ENCODE measurements at places on chromosomes 3 and 15.

DNA sequence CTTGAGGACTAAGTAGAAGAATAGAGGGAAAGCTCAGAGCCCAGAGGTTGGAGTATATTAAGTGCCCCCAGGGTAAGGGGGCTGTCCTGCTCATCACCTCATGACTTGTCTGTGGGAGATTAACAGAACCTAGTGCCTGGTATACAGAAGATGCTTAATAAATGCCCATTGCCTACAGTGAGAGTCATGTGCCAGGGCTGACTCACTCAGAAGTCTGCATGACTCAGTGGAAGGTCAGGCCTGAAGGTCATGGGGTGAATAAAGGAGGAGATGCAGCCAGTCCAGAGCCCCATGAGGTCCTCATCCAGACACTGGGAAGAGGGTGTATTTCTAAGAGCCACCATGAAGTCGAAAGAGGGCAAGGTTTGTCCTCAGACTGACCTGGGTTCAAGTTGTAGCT, 62.5 kb upstream of the TLE3 start:
- DNase-seq, result no peak

DNA sequence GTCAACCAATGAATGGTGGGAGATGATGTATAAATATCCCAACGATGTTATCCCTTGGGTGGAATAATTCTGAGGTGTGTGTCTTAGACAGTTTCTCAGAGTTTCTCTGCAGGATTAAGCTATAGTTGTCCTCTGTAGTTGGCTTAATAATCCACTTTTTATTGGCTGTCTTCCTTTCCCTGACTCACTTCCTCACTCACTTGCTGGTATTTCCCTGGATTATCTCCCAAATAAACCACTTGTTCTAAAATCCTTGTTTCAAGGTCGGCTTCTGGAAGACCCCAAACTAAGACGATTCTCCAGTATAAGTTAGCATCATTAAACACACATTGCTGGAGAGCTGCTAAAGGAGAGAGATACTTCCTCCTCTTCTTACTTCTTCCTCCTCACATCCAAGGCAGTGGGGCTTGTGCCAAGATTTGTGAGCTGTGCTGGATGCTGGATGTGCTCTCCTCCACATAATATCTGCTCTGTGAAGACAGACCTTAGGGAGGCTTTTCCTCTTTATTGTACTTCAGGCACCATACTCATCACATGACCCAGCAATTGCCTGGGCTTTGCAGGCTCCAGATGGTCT, 22.5 kb upstream of the ROPN1 start:
- DNase-seq, result no peak

DNA sequence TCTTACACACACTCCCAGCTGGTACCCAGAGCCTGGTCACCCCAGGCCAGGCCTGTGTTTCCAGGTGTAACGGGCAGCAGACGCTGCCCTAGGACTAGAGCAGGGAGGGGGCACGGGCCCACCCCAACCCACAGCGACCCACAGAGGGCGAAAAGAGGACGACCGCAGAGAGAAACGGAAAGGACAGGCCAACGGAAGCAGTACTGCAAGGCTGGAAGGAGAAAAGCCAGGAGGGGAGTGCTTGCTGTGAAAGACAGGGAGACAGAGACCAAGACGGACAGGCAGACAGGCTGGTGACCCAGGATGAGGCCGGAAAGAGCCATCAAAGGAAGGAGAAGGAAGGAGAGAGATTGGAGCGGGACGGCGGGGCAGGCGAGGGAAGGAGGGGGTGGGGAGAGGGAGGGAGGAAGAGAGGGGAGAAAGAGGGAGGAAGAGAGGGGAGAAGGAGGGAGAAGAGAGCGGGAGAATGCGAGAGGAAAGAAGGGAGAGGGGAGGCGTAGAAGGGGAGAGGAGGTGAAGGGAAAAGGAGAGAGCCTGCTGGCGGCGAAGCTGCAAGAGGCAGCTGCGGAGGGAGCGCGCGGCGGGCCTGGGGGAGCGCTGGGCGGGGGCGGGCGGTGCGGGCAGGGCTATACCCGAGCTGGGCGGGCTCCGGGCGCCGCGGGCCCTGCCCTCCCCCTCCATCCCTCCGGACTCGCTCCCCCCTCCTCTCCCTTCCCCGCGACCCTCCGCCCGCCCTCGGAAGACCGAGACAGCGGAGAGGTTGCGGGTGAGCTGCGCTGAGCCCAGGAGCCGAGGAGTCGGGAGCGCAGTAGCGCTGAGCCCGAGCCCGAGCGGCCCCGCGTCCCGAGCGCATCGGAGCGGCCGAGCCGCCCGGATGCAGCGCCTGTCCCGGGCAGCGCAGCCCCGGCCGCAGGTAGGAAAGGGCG, at the start of gene SLC6A1:
Gene SLC6A1 (plus strand): TSS at position 732 of the 926 bp plus-strand sequence. CDS start 24,464 bp downstream, outside the sequence.
- no peak for DNase-seq

GRCh38 chr3:11819146-11819689, 27.5 kb downstream of the TAMM41 start:
- no peak for DNase-seq

- no peak for DNase-seq
Observed at GRCh38 chr15:73858062-73858461, 15.3 kb upstream of the TBC1D21 start.

- DNase-seq, result no peak
Observed at GRCh38 chr3:78855190-78855589, 912.6 kb downstream of the ROBO1 start.
